ENCODE measurements at places on chromosomes 3 and 15. TPM values are rescaled to one million over a fixed set of nuclear protein-coding genes. Genes with fewer than 3 reads are reported as not detected.

Gene P3H2
- 26.6 TPM for total RNA-seq

DNA sequence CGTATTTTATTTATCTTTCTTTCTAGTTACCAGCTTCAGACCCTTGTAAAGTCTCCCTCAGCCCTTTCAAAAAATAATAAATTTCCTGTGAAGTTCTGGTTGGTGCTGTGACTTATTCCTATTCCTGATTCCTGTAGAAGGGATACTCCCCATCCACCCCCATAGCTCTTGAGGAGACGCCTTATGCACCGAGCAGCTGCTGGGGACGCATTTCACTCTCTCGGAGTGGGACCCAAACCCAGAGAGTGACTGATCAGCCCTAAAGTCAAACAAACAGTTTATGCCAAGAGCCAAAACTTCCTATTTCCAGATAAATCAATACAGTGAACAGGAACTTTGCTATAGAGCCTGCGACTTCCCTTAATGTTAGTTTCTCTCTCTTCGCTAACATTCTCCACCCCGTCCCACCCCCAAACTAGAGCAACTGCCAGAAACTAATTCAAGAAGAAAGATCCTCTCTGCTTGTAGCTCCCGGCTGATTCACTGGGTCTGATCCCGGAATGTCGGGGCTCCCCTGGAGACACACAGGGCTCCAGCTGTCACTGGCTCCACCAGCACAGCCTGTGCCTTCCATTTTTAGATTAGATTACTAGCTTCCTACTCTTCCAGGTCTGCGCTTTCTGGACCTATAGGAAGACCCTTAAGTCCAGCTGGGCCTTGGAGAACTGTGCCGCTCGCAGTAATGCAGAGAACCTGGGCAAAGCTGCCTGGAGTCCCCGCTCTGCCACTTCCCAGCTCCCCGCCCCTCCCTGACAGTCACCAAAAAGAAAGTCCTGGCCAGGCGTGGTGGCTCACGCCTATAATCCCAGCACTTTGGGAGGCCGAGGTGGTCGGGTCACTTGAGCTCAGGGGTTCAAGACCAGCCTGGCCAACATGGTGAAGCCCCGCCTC is 45.2 kb downstream of the KLHL25 start:
- H3K4me3 ChIP-seq: no peak overlapping the region
- H3K4me1 ChIP-seq: peaks cover 10% of the 10 kb centered on the region
- H3K27me3 ChIP-seq: no peaks in the 10 kb centered on the region
- H3K36me3 ChIP-seq: peaks cover 27% of the 10 kb centered on the region
- DNase-seq: no peak

DNA sequence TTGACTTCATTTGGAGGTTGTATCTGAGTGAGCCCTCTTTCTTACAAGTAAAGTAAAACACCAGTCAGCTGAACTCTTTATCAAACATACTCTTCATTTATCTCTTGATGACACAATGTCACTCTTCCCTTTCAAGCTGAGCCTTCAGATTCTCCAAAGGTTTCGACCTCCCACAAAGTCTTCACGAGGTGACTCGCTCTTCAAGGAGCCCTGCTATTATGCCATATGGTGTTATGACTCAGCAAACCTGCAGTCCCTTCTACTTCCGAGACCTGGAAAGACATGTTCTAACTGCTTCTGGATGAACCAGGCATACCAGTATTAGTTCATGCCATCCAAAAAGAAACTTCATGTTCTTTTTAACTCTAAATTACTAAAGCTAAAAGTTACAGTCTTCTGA is 23.1 kb downstream of the AADAC start:
- peaks cover 7% of the 10 kb centered on the region for H3K4me1 ChIP-seq
- no peaks in the 10 kb centered on the region for H3K36me3 ChIP-seq
- H3K27ac ChIP-seq: no peak overlapping the region
- H3K4me3 ChIP-seq: no peak overlapping the region
- DNase-seq: no peak

- H3K27ac ChIP-seq: no peak overlapping the region
- H3K4me1 ChIP-seq: no peaks in the 10 kb centered on the region
- no peaks in the 10 kb centered on the region for H3K27me3 ChIP-seq
- H3K4me3 ChIP-seq: no peak overlapping the region
Measured at GRCh38 chr3:107837895-107838612, 252.8 kb downstream of the CD47 start.

DNA sequence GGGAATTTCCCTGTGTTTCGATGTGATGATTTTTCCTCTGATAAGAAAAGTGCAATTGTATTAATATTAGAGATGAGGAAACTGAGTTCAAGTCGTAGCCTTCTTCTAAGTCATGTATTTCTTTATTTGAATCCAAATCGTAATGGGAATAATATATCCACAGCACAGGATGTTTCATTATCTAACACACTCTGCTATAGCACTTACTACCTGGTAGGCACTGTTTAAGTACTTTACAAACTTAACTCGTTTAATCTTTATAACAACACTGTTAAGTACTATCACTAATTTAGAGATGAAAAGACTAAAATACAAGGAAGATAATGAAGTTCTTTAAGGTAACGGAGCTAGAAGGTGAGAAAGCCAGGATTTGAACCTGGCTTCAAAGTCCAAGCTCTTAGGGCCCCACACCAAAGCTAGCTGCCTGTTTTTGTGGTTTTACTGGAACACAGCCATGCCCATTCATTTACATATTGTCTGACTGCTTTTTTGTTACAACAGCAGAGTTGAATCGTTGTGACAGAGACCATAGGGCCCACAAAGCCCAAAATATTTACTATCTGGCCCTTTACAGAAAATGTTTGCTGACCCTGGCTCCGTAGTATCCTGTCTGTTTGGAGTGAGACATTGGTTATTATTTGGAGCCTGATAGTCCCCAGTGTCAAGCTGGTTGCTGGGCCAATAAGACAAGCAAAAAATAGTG is 9.6 kb upstream of the ATP13A3 start:
- DNase-seq: no peak
- H3K4me3 ChIP-seq: no peak overlapping the region
- H3K27me3 ChIP-seq: no peaks in the 10 kb centered on the region
- H3K36me3 ChIP-seq: no peaks in the 10 kb centered on the region

GRCh38 chr15:64373360-64373759 is 7.9 kb downstream of the PCLAF start:
- H3K27me3 ChIP-seq: no peaks in the 10 kb centered on the region
- H3K36me3 ChIP-seq: no peaks in the 10 kb centered on the region
- no peak overlapping the region for H3K27ac ChIP-seq
- H3K4me1 ChIP-seq: no peaks in the 10 kb centered on the region

DNA sequence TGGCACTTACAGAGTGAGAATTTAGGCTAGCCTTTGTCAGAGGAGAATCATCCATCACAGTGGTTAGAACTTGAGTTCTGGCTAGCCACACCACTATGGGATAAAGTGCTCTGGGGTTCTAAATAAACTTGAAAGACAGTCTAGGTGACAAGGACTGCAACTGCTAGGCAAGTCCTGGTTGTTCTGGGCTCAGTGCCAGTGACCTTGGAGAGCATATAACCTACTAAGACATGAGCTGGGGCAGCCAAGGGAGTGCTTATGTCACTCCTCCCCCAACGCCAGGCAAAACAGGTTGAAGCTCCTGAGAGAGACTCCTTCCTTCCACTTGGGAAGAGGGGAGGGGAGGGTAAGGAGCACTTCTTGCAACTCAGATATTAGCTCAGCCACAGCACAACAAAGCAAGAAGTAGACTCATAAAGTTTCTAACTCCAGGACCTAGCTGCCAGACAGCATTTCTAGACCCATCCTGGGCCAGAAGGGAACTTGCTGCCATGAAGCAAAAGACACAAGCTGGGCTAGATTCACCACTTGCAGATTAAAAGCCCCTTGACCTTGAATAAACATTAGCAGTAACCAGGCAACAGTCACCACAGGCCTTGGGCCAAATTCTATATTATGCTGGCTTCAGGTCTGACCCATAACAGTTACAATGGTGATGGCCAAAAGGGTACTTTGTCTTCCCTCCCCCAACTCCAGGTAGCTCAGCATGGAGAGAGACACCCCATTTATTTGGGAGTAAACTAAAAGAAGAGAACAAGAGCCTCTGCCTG is 963.7 kb downstream of the PLOD2 start:
- H3K36me3 ChIP-seq: no peaks in the 10 kb centered on the region
- H3K4me3 ChIP-seq: no peak overlapping the region
- no peaks in the 10 kb centered on the region for H3K27me3 ChIP-seq
- H3K4me1 ChIP-seq: no peaks in the 10 kb centered on the region
- DNase-seq: no peak

DNA sequence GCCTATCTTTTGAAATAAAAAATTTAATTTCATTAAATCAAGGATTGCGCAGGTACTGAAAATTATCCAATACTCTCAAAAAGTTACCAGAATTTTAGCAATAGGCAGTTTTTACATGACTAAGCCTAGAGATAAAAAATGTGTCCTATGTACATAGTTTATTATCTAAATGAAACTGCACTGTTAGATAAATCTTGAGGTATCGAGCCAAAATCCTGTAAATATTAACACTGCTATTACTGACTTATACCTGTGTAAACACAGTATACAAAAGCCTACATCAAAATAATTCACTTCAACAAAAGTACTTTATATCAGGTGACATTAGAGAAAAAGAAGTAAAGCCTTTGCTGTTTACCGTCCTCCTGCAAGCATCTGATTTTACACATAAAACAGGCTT is 60.7 kb downstream of the TASOR start:
- peaks cover 12% of the 10 kb centered on the region for H3K4me1 ChIP-seq
- no peaks in the 10 kb centered on the region for H3K36me3 ChIP-seq
- H3K4me3 ChIP-seq: no peak overlapping the region
- H3K27me3 ChIP-seq: no peaks in the 10 kb centered on the region

- H3K4me3 ChIP-seq: no peak overlapping the region
- no peak overlapping the region for H3K27ac ChIP-seq
- peaks cover 78% of the 10 kb centered on the region for H3K27me3 ChIP-seq
- peaks cover 21% of the 10 kb centered on the region for H3K4me1 ChIP-seq
Measured at GRCh38 chr15:79089890-79090486, 592 bp downstream of the RASGRF1 start.

DNA sequence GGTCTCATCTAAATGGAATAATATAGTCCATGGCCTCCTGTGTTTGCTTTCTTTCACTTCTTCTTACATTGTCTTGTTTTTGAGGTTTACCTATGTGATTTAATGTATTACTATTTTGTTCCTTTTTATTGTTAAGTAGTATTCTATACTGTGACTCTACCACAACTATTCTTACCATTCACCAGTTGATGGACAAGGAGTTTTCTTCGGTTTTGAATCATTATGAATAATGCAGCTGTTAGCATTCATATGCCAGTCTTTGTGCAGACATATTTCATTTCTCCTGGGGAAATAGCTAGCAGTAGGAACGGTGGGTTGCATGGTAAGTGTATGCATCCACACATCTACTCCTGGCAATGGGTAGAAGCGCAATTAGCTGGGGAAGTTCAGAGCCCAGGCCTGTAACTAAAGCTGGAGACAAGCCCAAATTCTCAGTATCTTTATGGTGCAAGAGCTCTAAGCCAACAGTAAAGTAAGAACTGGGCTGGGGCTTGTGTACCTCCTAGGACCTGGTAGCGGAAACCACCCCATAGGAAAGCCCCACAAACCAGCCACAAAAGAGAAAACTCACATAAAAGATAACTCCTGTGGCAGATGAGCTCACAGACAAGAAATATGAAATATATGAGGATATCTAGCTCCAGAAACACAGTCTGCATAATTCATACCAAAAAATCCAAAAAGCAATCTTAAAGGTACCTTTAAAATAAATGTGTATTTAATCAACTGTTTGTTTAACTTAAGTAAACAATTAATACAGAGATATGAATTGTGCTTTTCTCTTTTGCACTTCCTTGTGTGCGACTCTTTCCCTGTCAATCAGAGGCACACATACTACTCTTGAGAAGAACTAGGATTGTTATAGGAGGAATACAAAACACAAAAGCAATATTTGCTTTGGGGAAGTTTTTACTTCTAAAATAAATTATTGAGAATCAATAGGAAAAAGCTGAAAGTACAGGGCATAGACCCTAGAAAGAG is 2.7 kb upstream of the CSTA start:
- no peaks in the 10 kb centered on the region for H3K36me3 ChIP-seq
- H3K27ac ChIP-seq: no peak overlapping the region
- no peak for DNase-seq
- H3K27me3 ChIP-seq: no peaks in the 10 kb centered on the region
- H3K4me1 ChIP-seq: no peaks in the 10 kb centered on the region

GRCh38 chr3:125679258-125679657 is 84.0 kb upstream of the OSBPL11 start:
- H3K4me1 ChIP-seq: no peaks in the 10 kb centered on the region
- DNase-seq: no peak
- no peaks in the 10 kb centered on the region for H3K36me3 ChIP-seq
- H3K27me3 ChIP-seq: no peaks in the 10 kb centered on the region

DNA sequence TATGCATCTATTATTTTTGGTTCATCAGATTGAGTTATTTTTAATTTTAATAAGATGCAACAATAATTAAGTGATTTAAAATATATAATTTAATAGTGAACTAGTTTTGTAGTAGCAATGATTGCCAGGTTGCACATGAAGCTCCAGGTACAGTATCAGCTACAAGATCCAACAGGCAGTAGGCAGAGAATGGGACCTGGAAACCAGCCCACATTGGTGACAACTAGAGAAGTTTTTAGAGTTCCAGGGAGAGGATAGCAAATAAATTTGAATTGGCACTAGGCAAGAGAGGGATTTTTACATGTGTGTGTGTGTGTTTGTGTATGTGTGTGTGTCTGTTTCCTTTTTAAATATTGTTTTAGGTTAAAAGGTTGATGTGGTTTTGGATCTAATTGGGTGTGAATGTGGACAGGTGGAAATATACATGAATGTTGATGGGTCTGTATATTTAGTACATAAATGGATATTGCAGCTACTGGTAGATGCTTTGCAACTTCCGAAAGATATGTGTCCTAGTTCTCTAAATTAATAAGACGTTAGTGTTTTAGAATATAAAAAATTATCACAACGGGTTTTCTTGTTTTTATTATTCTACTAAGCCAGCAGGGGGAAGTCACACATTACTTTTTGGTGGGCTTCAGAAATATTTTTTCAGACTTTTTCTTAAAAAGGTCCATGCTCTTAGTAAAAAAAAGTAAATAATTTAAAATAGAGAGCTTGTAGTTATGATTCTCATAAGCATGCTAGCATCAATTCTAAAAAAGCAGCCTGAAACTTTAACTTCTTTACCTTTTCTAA is 110.1 kb upstream of the GBE1 start:
- DNase-seq: no peak
- no peak overlapping the region for H3K27ac ChIP-seq
- no peaks in the 10 kb centered on the region for H3K4me1 ChIP-seq

Data from transverse colon (tissue), 4 donors.